Daoy (cell line): ENCODE measurements at places on chromosomes 11 and 22. TPM values are rescaled to one million over a fixed set of nuclear protein-coding genes. Genes with fewer than 3 reads are reported as not detected.
A peak's percentile ranks its signal among the peaks of the same experiment; 100 is the strongest.

The GRK3 gene
- 2.5 and 4.8 TPM in 2 replicates for total RNA-seq

DNA sequence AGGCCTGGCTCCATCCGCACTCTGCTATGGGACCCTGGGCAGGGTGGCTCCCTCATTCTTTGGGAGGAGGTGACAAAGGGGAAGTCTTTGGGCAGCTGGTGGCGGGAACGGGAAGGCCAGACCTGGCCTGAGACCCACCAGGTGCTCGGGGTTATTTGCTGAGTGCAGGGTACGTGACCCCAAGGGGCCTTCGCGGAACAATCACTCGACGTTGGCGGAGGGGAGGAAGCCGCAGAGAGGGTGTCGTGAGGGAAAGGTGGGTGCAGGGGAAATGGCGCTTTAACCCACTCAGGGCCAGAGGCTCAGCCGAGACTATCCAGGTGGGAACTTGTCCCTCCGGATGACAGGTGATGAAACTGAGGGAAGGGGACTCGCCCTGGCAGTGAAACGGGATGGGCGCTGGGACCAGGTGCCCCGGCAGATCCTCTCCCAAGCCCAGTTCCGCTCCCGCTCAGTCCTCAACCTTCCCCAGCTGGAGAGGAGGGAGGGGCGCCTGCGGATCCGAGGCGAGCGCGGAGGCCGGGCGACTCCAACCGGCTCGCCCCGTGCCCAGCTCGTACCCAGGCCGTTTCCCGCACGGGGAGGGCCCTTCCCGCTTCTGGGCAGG lies 911 bp downstream of the A4GALT start:
- DNase-seq = peak; percentile 39

DNA sequence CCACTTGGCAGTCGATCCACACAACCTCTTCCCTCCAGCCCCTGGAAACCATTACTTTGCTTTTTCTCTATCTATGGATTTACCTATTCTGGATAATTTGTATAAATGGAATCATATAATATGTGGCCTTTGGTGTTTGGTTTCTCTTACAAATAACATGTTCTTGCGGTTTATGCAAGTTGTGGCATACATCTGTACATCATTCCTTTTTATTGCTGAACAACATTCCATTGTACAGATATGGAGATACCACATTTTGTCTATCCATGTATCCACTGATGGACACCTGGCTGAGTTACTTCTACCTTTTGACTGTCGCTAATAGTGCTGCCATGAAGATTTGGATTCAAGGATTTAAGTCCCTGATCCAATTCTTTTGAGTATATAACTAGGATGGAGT lies 25.1 kb downstream of the SMCO4 start:
- DNase-seq = no peak

DNA sequence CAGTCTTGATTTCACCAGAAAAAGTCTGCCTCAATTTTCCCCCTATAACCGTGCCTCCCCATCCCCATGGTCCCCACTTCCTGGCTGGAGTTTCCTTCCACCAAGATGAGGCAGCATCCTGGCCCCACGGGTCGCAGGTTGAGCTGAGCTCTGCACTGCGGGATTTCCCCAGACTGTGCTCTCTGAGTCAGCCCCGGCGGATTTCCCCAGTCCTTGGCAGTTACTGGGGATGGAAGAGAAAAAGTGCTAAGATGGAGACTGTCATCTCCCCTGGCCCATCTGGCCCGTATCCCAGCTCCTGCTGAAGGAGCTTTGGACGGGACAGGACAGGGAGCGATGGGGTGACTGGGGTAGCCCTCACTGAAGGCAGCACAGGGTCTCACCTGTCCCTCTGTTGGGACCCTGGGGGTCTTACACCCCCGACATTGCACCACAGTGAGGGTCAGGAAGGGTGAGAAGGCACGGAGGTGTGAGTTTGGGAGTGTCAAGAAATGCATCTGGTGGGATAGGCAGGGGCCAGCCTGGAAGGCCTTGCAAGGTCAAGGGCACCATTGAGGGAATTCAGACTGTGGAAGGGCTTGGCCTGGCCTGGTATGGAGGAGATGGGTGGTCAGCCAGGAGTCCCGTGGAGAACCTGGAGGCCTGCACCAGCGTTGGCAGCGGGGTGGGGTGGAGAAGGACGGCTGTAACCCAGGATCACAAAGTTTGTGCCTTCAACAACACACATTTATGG lies 36.5 kb downstream of the NADSYN1 start:
- peak; percentile 89 for DNase-seq

DNA sequence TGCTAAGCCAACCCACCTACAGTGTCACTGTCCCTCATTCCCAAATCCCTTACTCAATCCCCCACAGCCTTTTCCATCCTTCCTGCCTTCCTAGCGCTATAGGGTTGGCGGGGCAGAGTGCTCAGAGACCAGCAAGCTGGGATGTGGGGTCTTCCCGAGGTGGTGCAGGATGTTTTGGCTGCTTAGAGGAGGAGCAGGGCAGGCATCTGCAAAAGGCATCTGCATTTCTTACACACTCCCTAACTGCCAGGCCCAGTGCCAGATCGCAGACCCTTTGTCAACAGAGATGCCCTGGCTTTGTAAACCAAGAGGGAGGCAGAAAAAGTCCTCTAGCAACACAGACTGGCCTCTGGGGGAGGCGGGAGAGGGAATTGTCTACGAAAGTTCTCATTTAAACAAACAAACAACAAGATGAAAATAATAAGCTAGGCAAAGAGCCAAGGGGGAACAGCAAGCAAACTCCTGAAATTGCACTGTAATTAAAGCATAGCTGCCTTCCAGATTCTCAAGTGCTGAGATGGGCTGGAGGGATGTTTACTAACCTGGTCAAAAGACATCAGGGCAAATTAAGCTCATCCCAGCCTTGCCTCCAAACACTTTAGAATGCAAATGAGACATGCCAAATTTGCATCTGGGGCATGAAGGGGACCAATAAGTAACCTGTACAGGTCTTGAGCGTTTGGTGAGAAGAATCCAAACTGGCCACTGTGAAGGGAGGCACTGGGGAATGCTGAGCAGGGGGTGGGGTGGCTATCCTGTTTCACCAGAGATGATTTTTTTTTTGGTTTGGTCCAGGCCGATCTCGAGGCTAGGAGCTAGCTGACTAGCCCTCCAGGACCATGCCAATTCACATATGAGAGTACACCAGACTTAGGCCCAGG lies 38.1 kb upstream of the ADA2 start:
- DNase-seq = no peak

GRCh38 chr22:50296658-50297490 lies 10.6 kb downstream of the PLXNB2 start:
- no peak for DNase-seq

DNA sequence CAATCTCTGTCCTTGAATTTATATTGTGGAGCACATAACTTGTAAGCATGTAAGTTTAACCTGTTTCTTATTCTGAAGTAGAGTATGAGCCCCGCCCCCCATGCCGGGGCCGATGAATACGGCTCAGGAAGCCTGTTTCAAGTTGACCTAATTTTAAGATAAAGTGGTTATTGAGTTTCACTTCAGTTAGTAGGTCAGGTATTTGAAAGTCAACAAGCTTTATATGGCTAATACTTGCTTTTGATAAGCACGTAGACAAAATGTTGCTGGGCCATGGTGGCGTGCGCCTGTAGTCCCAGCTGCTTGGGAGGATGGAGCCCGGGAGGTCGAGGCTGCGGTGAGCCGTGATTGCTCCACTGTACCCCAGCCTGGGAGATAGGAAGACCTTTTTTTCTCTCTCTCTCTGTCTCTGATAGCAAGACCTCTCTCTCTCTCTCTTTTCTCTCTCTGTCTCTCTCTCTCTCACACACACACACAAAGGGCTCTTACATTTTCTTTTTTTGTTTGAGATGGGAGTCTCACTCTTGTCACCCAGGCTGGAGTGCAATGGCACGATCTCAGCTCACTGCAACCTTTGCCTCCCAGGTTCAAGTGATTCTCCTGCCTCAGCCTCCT lies 14.4 kb downstream of the YWHAH start:
- no peak for DNase-seq

The MYO18B gene
- not detected in 2 replicates for total RNA-seq

The IGF2 gene
- total RNA-seq = 0.29 and 0.45 TPM in 2 replicates

- no peak for DNase-seq
Measured at GRCh38 chr22:27179161-27179560, 521.8 kb downstream of the MIAT start.

- DNase-seq = peak; percentile 76
Measured at GRCh38 chr11:16809886-16810668, 71.6 kb downstream of the C11orf58 start.

The MAPK8IP2 gene
- total RNA-seq = 3.7 and 4.4 TPM in 2 replicates

GRCh38 chr11:107928767-107929507 lies 689 bp downstream of the RAB39A start:
- peak; percentile 60 for DNase-seq

DNA sequence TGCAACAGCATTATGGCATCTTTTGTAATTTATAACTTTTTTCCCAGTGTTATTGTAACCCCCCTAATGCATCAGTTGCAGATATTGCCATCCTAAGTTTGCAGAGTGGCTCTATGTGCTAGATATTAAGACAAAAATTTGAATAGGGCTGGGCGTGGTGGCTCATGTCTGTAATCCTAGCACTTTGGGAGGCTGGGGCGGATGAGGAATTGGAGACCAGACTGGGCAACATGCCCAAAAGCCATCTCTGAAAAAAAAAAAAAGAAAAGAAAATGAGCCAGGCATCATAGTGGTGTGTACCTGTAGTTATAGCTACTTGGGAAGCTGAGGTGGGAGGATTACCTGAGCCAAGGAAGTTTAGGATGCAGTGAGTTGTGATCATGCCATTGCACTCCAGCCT lies 50.1 kb upstream of the MUC15 start:
- peak; percentile 34 for DNase-seq

GRCh38 chr11:14335712-14336111 lies 23.3 kb downstream of the RRAS2 start:
- no peak for DNase-seq

- DNase-seq = no peak
Measured at GRCh38 chr11:57405271-57405860, 14.9 kb upstream of the PRG2 start.

The TYR gene
- total RNA-seq = not detected in 2 replicates

The OR5M11 gene
- total RNA-seq = not detected in 2 replicates

DNA sequence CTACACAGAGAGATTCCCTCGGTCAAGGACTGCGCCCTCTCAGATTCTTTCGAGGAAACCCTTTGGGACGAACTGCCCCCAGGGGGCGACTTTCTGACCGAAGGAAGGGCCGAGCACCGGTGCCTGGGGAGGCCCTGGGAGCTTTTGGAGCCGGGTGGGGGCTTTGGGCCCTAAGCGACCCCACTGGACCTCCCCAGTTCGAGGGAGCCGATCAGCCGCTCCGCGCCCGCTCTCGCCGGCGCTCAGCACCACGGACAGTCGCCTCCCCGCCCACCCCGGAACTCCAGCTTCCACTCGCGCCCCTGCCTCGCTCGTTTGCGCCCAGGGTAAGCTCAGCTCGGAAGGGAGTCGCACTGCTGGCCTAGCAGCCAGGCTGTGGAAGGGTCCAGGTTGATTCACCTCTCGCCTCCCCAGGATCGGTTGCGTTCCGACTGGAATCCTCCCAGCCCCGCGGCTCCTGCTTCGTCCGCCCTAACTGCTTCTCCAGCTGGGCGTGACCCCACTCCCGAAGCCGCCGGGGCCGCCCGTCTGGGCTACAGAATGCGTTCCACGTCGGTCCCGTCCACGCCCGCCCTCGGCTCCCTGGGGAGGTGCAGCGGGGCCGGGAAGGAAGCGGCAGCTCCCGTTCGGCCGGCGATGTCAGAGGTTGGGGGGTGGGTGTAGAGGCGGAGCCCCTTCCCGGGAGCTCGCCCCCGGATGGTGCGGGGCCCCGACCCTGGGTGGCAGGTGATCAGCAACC lies 428 bp downstream of the SCN3B start:
- peak; percentile 62 for DNase-seq
